PC-9 (cell line): ENCODE measurements at places on chromosomes 5 and 9. TPM values are rescaled to one million over a fixed set of nuclear protein-coding genes. Genes with fewer than 3 reads are reported as not detected.

GRCh38 chr9:126773004-126773607 is 31.7 kb upstream of the ZBTB43 start:
- no peaks in the 10 kb centered on the region for H3K36me3 ChIP-seq
- DNase-seq: no peak
- no peak overlapping the region for H3K27ac ChIP-seq
- peaks cover 12% of the 10 kb centered on the region; the same call in 1 of the 2 replicates for H3K27me3 ChIP-seq
- H3K4me3 ChIP-seq: no peak overlapping the region
- H3K4me1 ChIP-seq: no peaks in the 10 kb centered on the region

GRCh38 chr5:175379867-175380266 is 64.1 kb downstream of the DRD1 start:
- no peak overlapping the region for H3K27ac ChIP-seq
- DNase-seq: no peak
- peaks cover 14% of the 10 kb centered on the region; the same call in 1 of the 2 replicates for H3K4me1 ChIP-seq
- no peak overlapping the region for H3K4me3 ChIP-seq
- H3K36me3 ChIP-seq: no peaks in the 10 kb centered on the region

- no peak overlapping the region for H3K27ac ChIP-seq
- no peak overlapping the region for H3K4me3 ChIP-seq
- H3K27me3 ChIP-seq: no peaks in the 10 kb centered on the region
These were observed 116.7 kb downstream of the DOCK2 start for GRCh38 chr5:169753795-169754194.

DNA sequence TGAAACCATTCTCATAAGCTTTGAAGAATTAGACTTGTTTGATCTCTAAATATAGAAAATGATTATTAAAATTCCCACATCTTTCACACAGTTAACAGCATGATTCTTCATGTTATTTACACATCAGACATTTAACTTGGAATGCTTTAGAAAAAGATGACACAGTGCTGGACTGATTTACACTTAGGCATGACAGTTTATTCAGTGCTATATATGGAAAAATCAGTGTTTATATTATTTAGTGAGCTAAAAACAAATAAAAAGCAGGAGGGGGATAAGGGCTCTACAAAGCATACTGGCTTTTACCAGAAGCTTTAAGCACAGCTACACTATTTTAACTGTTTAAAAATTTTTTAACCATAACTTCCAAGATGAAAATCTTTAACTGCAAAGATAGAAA is 30.0 kb downstream of the CDC37L1 start:
- no peaks in the 10 kb centered on the region for H3K4me1 ChIP-seq
- no peak overlapping the region for H3K27ac ChIP-seq
- H3K4me3 ChIP-seq: no peak overlapping the region

DNA sequence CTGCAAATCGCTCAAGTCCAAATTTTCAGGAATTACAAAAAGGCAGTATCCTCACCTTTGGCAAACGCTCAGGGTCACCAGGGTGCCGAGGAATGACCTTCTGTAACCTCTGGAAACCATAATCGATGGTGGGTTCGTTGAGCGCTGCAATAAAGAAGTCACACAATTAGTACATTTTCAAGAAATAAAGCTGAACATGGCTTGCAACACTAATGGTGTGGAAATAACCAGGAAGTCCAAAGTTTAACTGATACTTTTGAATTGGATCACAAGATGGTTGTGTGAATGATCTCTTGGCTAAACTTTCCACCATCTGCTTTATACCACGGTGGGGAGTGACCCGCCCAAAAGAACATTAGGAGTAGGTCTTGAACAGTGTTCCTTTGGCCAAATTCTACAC is 368.7 kb downstream of the EBF1 start:
- no peak overlapping the region for H3K4me3 ChIP-seq
- no peaks in the 10 kb centered on the region for H3K36me3 ChIP-seq
- no peak overlapping the region for H3K27ac ChIP-seq
- H3K4me1 ChIP-seq: no peaks in the 10 kb centered on the region

DNA sequence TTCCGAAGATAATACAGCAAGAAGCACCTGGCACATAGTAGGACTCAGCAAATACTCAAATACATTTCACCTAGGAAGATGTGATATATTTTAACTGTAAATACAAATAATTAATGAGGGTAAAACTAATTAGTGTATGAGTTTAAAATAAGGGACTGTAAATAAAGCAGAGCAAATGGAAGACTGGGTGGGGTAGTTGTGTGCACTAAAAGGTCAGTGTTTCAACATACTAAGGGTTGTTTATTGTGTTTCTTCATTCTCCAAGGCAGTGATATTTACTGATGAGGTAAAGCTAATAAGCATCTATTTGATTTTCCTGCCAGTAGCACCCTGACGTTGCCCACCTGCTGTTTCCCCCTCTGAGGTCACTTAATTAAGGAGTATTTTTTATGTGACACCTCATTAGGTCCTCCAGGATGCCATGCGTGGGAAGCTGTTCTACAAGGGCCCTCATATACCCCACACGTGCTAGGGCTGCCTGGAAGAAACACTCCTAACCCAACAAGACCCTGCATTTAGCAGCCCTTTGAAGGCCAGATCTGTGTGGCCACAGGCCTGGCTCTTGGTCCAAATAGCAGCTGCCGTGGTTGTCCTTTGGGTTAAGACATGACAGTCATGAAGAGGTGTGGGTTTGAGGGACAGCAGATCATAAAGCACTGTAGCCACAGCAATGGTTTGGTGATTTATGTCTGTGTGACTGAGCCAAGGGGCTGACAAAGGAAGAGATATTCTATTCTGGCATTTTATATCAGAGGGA is 97.5 kb upstream of the RPS23 start:
- H3K4me1 ChIP-seq: no peaks in the 10 kb centered on the region
- H3K4me3 ChIP-seq: no peak overlapping the region
- no peak overlapping the region for H3K27ac ChIP-seq
- DNase-seq: no peak

GRCh38 chr9:120363697-120364096 is 216.3 kb downstream of the CDK5RAP2 start:
- no peaks in the 10 kb centered on the region for H3K36me3 ChIP-seq
- H3K27ac ChIP-seq: no peak overlapping the region
- H3K4me3 ChIP-seq: no peak overlapping the region
- H3K27me3 ChIP-seq: no peaks in the 10 kb centered on the region
- DNase-seq: no peak

DNA sequence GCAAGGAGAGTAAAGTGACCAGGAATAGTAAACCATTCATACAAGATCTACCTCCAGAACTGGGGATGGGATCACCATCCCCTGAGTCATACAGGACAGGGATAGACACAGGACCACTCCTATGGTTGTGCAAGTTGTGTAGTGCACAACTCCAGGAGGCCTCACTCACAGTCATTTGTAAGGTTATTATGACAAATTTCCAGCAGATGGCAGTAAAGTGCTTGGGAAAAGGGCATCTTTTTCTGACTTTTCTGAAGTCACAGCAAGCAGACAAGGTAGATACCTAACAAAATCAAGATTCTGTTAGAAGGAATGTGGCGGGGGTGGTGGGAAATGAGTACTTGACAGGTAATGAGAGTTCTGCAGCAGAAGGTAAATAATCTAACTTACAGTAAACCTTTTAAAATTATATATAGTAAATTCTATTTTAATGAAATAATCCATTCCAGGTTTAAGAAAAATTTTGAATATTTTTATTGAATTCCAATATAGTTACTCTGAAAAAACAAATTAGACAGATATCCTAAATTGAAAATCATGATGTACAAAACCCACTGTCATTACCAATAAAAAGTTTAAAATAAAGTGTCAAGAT is 16.7 kb upstream of the KIF27 start:
- peak; percentile 61 for DNase-seq
- no peak overlapping the region for H3K4me3 ChIP-seq

Gene WDR38
- total RNA-seq: not detected in 2 replicates

Gene ZNF483
- total RNA-seq: 7.0 and 7.3 TPM in 2 replicates

Gene HSD17B4
- 148 and 226 TPM in 2 replicates for total RNA-seq

Gene PCDHB12
- not detected in 2 replicates for total RNA-seq

Gene LCN10
- total RNA-seq: 0.94 and 2.2 TPM in 2 replicates

Gene GABRP
- 2.1 and 5.2 TPM in 2 replicates for total RNA-seq
